ENCODE measurements at places on chromosomes 1 and 21.

DNA sequence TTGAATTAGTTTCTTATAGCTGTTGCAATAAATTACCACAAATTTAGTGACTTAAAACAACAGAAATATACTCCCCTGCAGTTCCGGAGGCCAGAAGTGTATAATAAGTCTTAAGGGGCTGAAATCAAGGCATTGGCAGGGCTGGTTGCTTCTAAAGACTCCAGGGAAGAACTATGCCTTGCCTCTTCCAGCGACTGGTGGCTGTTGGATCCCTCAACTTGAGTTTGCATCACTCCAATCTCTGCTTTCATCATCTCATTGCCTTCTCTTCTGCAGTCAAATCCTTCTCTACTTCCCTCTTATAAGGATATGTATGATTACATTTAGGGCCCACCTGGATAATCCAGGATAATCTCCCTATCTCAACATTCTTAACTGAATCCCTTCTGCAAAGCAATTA, 19.1 kb upstream of the MED18 start:
- no peak for DNase-seq

- DNase-seq: no peak
Measured at GRCh38 chr1:94907136-94907535, 19.8 kb downstream of the CNN3 start.

DNA sequence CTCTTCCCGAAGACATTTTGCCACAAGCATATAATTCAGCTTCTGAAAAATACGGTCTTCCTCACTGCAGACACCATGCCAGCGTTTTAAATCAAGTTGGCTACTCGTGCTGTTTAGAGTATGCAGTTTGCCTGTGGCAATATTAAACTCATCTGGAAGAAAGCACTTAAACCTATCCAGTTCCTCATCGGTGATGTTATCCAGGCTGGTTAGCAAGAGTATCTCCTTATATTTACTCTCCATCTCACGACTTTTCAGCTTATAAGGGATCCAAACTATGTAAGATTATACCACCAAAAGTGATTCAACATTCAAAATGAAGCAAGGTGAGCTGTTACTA, 9.7 kb upstream of the IFI16 start:
- no peak for DNase-seq

DNA sequence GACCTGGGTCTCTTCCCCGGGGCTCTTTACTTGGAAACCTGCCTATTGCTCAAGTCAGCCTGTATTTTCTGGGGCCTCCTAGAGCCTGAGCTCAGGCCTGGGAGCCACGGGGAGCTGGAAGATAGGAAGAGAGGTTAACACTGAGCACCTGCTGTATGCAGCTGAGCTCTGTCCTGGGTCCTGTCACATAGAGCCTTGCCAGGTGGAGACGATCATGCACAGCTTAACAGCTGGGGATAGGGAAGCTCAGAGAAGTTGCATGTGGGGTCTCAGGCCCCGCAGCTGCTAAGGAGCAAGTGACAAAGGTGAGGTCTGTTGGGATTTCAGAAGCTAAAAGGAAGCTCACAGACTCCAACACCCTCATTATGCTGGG, 127.4 kb upstream of the TMEM51 start:
- no peak for DNase-seq

- no peak for DNase-seq
Measured at GRCh38 chr1:167763525-167764220, 41.9 kb downstream of the MPZL1 start.

DNA sequence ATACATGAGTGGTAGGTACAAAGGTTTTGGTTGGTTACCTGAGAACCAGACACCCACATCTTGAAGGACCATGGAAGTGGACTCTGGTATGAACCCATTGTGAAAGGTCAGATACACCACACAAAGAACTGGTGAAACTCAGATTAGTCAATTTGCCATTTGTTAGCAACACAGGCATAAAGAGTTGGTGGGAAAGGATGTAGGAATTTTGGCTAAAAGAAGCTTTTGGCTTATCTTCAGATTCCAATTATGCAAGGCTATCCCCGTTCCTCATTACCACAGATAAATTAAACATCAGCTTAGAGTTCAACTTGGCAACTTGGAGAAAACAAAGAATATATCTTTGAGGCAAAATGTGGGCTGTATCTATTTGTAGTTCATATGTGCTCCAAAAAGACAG, 87.0 kb upstream of the IRF2BP2 start:
- no peak for DNase-seq

GRCh38 chr21:26877018-26877417, 31.8 kb upstream of the ADAMTS1 start:
- no peak for DNase-seq

- DNase-seq: no peak
Measured at GRCh38 chr1:14549897-14550620, 48.4 kb upstream of the KAZN start.

- DNase-seq: peak; percentile 92
Measured at GRCh38 chr21:34553151-34553952, 41.3 kb upstream of the KCNE1 start.

DNA sequence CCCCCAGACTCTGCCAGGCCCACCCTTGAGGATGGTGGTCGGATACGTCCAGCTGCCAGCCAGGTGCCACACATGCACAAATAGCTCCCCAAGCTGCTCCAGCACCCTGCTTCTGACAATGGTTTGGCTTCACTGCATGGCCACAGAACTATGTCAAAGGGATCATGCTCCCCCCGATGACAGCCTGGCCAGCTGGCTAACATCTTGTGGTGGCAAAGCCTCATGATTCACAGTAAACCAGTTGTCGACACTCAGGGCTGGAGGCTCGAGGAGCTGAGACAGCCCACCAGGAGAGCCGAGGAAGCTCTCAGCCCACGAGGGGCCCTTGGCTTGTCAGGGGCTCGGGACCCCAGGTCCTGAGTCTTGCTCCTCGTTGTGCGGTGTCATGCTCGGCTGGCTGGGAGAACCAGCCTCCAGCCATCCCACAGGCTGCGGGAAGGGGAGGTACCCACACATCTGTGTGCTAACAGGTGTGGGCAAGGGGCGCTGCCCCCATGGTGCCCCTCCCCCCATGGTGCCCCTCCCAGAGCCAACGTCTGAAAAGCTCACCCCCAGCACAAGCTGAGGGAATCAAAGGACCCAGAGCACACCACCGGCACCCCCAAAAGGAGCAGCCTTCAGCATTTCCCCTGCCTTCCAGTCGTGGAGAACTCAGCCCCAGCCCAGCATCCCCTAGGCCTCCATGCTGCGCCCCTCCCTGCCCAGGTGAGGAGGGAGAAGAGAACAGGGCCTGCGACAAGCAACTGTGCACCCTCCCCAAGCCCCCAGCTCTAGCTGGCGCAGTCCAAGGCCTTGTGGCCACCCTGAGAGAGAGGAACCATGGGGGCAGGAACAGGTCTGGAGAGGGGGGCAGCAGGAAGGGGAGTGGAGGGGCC, 41.2 kb downstream of the KIF21B start:
- no peak for DNase-seq

GRCh38 chr1:106080608-106081325, 975.7 kb upstream of the PRMT6 start:
- DNase-seq: peak; percentile 5

DNA sequence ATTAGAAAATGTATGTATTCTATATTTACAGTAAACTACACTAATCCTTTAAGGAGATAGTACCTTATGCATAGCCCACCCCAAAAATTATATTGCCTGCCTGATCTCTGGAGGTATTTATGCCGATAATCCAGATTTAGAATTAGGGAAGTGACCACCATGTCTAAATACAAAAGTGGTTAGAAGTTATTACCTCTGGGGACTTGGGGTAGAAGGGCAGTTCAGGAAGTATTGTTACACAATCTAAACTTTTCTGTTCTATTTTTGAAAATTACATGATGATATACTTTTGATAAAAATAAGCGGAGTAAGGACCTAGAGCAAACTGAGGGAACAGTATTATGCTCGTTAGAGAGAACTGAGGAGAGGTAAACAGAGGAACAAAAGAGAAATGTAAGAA, 90.5 kb upstream of the ZP4 start:
- no peak for DNase-seq

DNA sequence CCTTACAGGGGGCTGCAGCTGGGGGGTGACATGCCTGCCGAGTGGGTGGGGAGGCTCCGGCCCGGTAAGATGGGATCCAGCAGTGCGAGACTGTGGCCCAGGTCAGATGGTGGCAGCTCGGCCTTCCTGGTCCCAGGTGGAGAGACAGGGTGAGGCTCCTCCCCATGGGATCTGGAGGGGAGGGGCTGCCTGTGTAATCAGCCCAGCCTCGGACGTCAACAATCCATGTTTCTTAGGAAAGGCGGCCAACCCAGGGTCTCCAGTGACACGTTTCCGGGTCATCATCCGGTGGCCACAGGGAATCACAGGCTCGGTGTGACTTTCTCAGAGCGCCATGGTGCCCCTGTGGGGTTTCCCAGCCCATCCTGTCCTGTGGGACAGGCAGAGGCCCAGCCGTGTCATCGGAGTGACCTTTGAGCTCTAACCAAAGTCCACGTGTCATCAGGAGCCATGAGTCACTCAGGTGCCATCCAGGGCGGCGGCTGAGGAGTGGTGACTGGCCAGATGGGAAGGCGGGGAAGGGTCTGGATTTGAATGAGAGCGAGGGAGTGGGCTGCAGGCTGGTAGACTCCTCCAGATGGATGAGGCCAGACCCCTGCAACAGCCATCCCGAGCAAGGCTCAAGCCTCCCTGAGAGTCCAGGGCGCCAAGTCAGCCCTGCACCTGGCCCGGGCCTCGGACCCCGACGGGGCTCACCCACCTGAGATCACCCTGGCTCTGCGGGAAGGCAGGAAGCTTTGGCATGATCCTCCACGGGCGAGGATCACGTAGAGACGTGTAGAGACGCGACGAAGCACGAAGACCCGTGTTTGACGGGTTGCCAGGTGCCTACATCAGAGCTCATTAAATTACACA, 6.6 kb upstream of the HES4 start:
- no peak for DNase-seq

GRCh38 chr1:153818876-153819275, 43.7 kb downstream of the SLC27A3 start:
- DNase-seq: no peak

GRCh38 chr1:88302843-88303486, 381.1 kb upstream of the PKN2 start:
- peak; percentile 36 for DNase-seq

- no peak for DNase-seq
Measured at GRCh38 chr21:16838331-16838730, 674.5 kb upstream of the CXADR start.

GRCh38 chr1:227729881-227730629, 5.0 kb downstream of the JMJD4 start:
- DNase-seq: peak; percentile 56

DNA sequence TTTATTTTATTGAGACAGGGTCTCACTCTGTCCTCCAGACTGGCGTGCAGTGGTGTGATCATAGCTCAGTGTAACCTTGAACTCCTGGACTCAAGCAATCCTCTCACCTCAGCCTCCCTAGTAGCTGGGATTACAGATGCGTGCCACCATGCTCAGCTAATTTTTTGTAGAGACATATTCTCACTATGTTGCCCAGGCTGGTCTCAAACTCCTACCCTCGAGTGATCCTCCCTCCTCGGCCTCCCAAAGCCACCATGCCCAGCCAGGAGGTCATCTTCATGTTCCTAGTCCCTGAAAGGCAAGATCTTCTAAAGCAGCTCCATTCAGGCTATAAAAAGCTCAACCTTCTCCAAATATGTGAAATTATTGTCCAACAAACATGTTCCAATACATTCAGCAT, 53.9 kb downstream of the TOR1AIP2 start:
- no peak for DNase-seq

DNA sequence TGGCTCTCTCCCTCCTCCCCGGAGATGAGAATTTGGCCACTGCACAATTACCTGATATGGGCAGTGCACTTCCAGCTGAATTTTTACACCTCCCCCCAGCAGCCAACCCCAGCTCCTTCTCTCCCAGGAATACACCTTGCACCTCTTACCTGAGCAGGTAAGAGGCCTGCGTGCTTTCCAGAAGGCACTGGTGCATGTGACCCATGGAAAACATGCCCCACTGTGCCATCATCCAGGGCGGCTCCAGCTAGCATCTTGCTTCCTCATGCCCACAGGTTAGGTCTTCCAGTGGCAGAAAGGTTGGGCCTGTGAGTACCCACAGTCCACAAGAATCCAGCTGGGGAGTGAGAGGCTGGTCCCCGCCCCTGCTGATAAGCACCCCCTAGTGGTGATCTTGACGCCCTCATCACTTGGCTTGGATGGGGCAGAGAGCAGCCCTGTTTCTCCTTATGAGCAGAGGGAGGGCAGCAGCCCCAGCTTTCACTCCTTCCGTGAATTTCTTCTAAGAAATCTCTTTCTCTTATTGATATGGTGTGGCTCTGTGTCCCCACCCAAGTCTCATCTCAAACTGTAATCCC, 57.8 kb downstream of the EDARADD start:
- DNase-seq: peak; percentile 7

DNA sequence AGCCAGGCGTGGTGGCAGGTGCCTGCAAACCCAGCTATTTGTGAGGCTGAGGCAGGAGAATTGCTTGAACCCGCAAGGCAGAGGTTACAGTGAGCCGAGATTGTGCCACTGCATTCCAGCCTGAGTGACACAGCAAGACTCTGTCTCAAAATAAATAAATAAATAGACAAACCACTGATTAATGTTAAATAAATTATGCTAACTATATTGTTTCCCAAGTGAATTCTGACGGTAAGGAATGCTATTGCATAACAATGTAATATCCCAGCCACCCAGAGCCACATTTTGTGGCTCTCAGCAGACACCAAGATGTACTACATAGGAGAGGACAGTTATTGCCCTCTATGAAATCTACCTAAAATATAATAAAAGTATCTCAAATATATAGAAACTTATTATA, 55.4 kb downstream of the LPGAT1 start:
- DNase-seq: no peak

GRCh38 chr21:34603002-34603709, 11.8 kb downstream of the RCAN1 start:
- DNase-seq: peak; percentile 64

- DNase-seq: peak; percentile 79
Measured at GRCh38 chr1:174968750-174969244, 30.9 kb upstream of the CACYBP start.

- no peak for DNase-seq
Measured at GRCh38 chr1:78547081-78547480, 56.3 kb downstream of the PTGFR start.

GRCh38 chr21:42997053-42997452, 22.7 kb downstream of the PKNOX1 start:
- DNase-seq: peak; percentile 92

DNA sequence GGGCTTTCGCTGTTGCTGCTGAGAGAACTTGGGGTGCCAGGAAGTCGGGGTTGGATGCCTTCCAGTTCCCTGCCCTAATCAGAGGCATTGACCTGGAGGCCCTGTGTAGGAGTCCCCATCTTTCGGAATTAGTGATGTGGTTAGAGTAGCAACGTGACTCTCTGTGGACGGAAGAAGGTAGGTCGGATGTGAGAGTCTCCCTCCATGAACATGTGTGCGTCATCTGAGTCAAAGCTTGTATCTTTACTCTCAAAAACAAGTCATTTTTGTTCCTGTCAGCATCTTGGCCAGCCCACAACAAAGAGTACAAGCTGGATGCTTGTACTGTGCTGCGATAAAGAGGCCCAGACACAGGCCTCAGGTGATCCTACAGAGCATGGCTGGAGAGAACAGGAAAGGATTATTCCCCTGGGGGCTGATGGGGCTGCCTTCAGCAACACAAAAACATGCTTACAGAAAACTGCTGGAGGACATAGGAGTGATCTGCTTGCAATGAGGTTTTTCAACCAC, 31.0 kb upstream of the IL10 start:
- no peak for DNase-seq
